ENCODE measurements at places on chromosomes 13 and 19.
A peak's percentile ranks its signal among the peaks of the same experiment; 100 is the strongest.

GRCh38 chr13:41976476-41976875, 15.6 kb upstream of the VWA8 start:
- no peaks in the 10 kb centered on the region for H3K27me3 ChIP-seq
- no peak overlapping the region for H3K27ac ChIP-seq
- no peaks in the 10 kb centered on the region for H3K36me3 ChIP-seq
- no peak overlapping the region for H3K4me3 ChIP-seq

DNA sequence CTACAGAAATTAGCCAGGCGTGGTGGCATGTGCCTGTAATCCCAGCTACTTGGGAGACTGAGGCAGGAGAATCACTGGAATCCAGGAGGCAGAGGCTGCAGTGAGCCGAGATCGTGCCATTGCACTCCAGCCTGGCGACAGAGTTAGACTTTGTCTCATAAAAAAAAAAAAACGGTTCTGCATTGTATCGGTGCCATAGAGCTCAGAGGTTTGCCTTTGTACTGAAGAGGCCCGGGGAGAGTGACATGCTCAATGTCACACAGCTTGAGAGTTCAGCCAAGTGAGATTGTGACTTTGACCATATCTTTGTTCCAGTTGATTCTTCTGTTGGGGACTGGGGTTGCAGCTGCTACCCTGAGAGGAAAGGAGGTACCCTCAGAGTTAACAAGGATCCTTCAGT, 4.3 kb downstream of the HAUS8 start:
- DNase-seq: no peak
- H3K4me1 ChIP-seq: peaks cover 22% of the 10 kb centered on the region
- H3K27me3 ChIP-seq: no peaks in the 10 kb centered on the region
- no peak overlapping the region for H3K4me3 ChIP-seq
- H3K27ac ChIP-seq: no peak overlapping the region

GRCh38 chr13:77779552-77780272, 82.2 kb downstream of the SLAIN1 start:
- H3K27me3 ChIP-seq: no peaks in the 10 kb centered on the region
- H3K27ac ChIP-seq: no peak overlapping the region
- peak; percentile 17 for DNase-seq
- H3K4me1 ChIP-seq: peaks cover 9% of the 10 kb centered on the region
- no peaks in the 10 kb centered on the region for H3K36me3 ChIP-seq

DNA sequence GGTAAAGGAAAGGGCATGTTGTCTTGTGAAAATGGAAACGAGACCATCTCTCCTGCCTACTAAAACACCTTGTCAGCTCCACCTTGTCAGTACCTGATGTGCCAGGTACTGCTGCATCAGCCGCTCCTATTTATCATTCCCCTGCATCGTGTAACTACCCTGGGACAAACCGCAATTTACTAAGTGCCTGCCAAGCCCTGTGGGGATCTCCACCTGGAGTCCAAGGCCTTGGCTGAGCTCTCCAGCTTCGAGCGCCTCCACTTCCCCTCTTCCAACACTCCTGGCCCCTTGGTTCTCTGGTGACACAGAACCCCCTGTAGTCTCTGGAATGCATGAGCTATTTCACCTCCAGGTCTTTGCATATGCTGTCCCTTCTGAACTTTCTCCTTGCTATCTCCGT, 25.9 kb upstream of the CCNP start:
- no peak overlapping the region for H3K27ac ChIP-seq
- peaks cover 16% of the 10 kb centered on the region for H3K36me3 ChIP-seq
- no peak overlapping the region for H3K4me3 ChIP-seq
- no peak for DNase-seq

DNA sequence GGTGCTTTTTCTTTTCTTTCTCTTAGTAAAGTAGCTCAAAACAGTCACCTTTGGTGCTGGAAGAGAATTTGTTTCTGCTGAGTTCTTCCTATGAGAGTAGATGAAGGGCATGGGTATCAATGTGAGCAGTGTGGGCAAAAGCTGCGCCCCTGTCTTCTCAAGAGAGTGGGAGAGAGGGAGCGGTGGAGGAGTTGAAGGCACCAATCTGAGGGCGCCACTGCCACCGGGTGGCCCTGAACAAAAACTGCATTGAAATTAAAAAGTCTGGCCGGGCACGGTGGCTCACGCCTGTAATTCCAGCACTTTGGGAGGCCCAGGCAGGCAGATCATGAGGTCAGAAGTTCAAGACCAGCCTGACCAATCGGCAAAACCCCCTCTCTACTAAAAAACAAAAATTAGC, 28.7 kb upstream of the EPHX3 start:
- no peaks in the 10 kb centered on the region for H3K27me3 ChIP-seq
- H3K4me1 ChIP-seq: no peaks in the 10 kb centered on the region
- H3K36me3 ChIP-seq: peaks cover 61% of the 10 kb centered on the region

GRCh38 chr19:6686628-6686975, 16.6 kb upstream of the TNFSF14 start:
- no peak overlapping the region for H3K27ac ChIP-seq
- H3K36me3 ChIP-seq: no peaks in the 10 kb centered on the region
- no peak overlapping the region for H3K4me3 ChIP-seq
- no peak for DNase-seq
- no peaks in the 10 kb centered on the region for H3K27me3 ChIP-seq

DNA sequence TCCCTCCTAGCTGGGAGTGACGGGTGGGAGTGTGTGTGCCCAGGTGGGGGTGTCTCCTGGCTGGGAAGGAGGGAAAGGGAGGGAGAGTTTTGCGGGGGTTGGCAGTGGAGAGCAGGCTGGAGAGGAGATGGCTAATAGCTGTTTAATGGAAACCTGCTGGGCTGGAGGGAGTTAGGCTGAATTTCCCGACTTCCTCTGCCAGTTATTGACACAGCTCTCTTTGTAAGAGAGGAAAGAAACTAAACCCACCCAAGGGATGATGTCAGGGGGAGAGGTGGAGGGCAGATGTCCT, 10.2 kb upstream of the ILF3 start:
- H3K4me1 ChIP-seq: peaks cover 11% of the 10 kb centered on the region
- H3K27me3 ChIP-seq: no peaks in the 10 kb centered on the region
- H3K36me3 ChIP-seq: peaks cover 14% of the 10 kb centered on the region
- no peak overlapping the region for H3K4me3 ChIP-seq
- peak overlapping the region; percentile 16 for H3K27ac ChIP-seq

GRCh38 chr19:14118165-14119051, 846 bp upstream of the PRKACA start:
- DNase-seq: peak; percentile 48
- peak overlapping the region; percentile 76 for H3K27ac ChIP-seq
- no peaks in the 10 kb centered on the region for H3K27me3 ChIP-seq
- peaks cover 8% of the 10 kb centered on the region for H3K36me3 ChIP-seq

GRCh38 chr19:2409352-2409912, 18.0 kb downstream of the TIMM13 start:
- DNase-seq: no peak
- no peaks in the 10 kb centered on the region for H3K4me1 ChIP-seq
- H3K4me3 ChIP-seq: peak overlapping the region; percentile 3
- peaks cover 2% of the 10 kb centered on the region for H3K27me3 ChIP-seq
- H3K27ac ChIP-seq: no peak overlapping the region

DNA sequence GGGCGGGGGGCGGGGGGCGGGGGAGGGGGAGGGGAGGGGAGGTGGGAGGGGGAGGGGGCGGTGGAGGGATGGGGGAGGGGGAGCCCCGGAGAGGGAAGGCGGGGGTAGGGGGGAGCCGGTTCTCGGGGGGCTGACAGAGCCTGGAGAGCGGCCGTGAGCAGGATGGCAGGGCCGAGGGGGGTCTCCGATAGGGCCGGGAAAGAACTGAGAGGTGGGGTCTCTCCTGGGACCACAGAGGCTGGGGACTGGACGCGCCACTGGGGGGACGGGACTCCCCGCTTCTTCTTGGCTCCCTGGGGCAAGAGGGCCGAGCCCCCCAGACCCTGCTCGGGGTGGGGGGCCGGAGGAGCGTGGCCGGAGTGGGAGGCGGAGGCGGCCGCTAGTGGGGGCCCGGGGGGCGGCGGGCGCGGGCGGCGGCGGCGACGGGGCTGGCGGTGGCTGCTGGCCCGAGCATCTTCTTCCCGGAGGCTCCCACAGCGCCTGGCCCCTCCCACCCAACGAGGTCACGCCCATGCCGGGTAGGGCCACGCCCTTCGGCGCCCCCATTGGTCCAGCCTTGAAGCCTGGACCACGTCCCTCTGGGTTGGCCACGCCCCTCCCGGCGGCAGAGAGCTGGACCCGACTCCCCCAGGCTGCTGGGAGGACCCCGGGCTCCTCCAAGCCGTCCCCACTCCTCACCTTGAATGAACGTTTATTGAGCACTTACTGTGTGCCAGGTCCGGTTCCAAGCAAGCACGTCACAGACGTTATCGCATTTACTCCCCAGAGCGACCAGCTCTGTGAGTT, at the start of gene NOVA2:
Gene NOVA2, minus strand, starts transcription at position 313 of the 786 bp plus-strand sequence. CDS start 514 bp downstream, outside the sequence.
- peaks cover 12% of the 10 kb centered on the region for H3K4me1 ChIP-seq
- H3K27ac ChIP-seq: no peak within 1 kb of the TSS
- H3K27me3 ChIP-seq: peaks cover 55% of the 10 kb centered on the region
- DNase-seq: peak; percentile 60
- no peak within 1 kb of the TSS for H3K4me3 ChIP-seq
- H3K36me3 ChIP-seq: no peaks in the 10 kb centered on the region

- no peaks in the 10 kb centered on the region for H3K27me3 ChIP-seq
- no peak overlapping the region for H3K27ac ChIP-seq
- peaks cover 14% of the 10 kb centered on the region for H3K4me1 ChIP-seq
- no peak for DNase-seq
- no peak overlapping the region for H3K4me3 ChIP-seq
- H3K36me3 ChIP-seq: peaks cover 2% of the 10 kb centered on the region
These were observed 34.6 kb upstream of the SLC46A3 start for GRCh38 chr13:28753208-28753892.

DNA sequence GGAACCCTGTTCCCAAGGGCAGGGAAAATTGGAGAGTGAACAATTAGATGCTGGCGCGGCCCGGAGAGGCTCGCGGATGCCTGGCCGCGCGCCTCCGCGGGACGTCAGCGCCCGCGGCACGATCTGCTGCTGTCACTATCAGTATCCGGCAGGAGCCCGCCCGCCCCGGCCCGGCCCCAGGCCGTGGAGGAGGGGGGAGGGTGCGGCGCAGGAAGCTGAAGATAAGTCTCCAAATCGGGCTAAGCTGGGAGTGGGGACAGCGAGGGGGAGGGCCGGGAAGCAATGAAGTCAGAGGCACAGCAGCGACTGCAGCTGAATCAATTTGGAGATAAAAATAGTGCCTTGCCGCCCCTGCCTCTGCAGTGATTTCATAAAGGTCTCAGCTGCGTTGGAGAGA, 441.5 kb upstream of the KLF12 start:
- peaks cover 8% of the 10 kb centered on the region for H3K4me1 ChIP-seq
- peak overlapping the region; percentile 69 for H3K4me3 ChIP-seq
- no peak overlapping the region for H3K27ac ChIP-seq
- H3K27me3 ChIP-seq: peaks cover 39% of the 10 kb centered on the region
- DNase-seq: peak; percentile 70

GRCh38 chr19:31132753-31133110, 216.5 kb downstream of the TSHZ3 start:
- H3K27ac ChIP-seq: no peak overlapping the region
- H3K27me3 ChIP-seq: peaks cover 14% of the 10 kb centered on the region
- H3K4me3 ChIP-seq: no peak overlapping the region
- no peaks in the 10 kb centered on the region for H3K36me3 ChIP-seq
- DNase-seq: no peak
- H3K4me1 ChIP-seq: no peaks in the 10 kb centered on the region

DNA sequence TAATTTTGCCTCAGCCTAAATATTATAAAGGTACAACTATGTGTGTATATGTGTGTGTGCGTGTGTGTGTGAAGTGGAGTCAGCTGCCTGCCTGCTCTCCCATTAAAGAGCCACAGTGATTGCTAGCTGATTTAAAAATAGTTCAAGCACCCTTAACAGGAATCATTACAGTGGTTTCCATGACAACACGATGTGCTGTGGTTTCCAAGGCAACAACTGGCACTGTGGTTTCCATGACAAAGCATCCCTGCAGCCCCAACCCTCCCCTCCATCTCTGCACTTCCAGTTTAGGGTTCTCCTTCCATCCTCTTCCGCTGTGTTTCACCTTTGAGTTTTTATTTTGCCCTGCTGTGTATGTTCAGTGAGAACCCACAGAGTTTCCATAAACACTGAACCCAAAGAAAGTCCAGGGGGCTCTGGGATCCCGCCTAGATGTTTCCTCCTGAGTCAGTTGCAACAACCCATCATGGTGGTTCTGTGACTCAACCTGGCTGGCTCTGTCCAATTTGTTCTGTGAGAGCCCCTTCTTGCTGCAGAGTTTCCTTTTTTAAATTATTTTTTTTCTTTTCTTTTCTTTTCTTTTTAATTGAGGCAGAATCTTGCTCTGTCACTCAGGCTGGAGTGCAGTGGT, 7.1 kb upstream of the PNMA8A start:
- peak; percentile 35 for DNase-seq
- H3K27ac ChIP-seq: no peak overlapping the region
- H3K4me3 ChIP-seq: no peak overlapping the region
- peaks cover 49% of the 10 kb centered on the region for H3K27me3 ChIP-seq

- DNase-seq: no peak
- H3K27ac ChIP-seq: no peak overlapping the region
- H3K4me3 ChIP-seq: no peak overlapping the region
- H3K4me1 ChIP-seq: peaks cover 19% of the 10 kb centered on the region
- H3K36me3 ChIP-seq: no peaks in the 10 kb centered on the region
These were observed 22.6 kb upstream of the USP12 start for GRCh38 chr13:27194209-27194608.

GRCh38 chr19:14315433-14315832, 65.8 kb upstream of the ADGRE5 start:
- H3K4me1 ChIP-seq: no peaks in the 10 kb centered on the region
- no peak overlapping the region for H3K4me3 ChIP-seq
- H3K27ac ChIP-seq: no peak overlapping the region

DNA sequence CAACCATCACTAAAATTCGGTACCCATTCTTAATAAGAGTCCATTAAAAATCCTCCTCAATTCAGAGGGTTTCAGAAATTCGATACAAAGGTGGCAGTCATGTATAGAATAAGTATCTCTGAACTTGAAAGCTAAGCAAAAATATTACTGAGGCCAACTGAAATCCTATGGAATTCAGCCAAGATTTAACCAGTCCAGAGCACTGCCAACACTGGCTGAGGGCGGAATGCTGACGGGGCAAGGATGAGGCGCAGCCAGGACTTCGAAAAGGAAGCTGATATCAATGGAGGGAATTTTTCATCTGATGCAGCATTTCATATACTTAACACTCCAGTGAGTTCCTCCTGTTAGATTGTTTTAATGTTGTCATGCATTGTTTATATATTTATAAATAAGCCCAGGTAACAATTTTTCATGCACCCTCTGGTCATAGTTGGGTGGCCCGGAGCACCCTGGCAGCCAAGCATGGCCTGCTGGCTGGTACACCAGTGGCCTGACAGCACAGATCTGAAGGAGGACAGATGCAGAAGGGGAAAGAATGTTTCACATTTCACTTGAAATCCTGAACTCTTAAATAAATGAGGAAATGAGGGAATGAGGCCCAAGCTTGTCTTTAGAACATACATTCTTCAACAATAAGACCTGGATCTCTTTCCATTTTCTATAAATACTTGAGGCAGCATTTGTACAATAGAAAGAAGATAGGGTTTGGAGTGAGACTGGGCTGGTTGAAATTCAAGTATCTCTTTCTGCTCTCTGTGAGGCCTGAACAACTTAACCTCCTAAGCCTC, 41.5 kb downstream of the WDFY2 start:
- no peaks in the 10 kb centered on the region for H3K36me3 ChIP-seq
- no peak for DNase-seq
- no peak overlapping the region for H3K27ac ChIP-seq
- no peaks in the 10 kb centered on the region for H3K27me3 ChIP-seq
- H3K4me1 ChIP-seq: peaks cover 43% of the 10 kb centered on the region

Data from activated CD4-positive, alpha-beta memory T cell treated with anti-CD3 and anti-CD28 coated beads for 36 hours (primary cell).